ENCODE measurements at places on chromosomes 2 and 18. TPM values are rescaled to one million over a fixed set of nuclear protein-coding genes. Genes with fewer than 3 reads are reported as not detected.

IL1F10 gene
- total RNA-seq: not detected

INHA gene
- not detected for total RNA-seq

OTOF gene
- total RNA-seq: not detected

PLA2R1 gene
- not detected for total RNA-seq

ZNF892 gene
- total RNA-seq: 7.2 TPM

GBX2 gene
- total RNA-seq: not detected

RAMP1 gene
- 24.8 TPM for total RNA-seq

PTPN2 gene
- total RNA-seq: 44.7 TPM

LPIN1 gene
- total RNA-seq: 38.5 TPM

FOSL2 gene
- 5.3 TPM for total RNA-seq

SLC5A7 gene
- not detected for total RNA-seq

FBXO41 gene
- 11.5 TPM for total RNA-seq

OBSL1 gene
- 46.6 TPM for total RNA-seq

GRCh38 chr18:34976899-34977837, 64.0 kb upstream of the MAPRE2 start:
- peak; percentile 68 for DNase-seq

- DNase-seq: no peak
Observed at GRCh38 chr18:10139783-10140410, 226.1 kb downstream of the VAPA start.

GRCh38 chr2:238728330-238729260, 119.3 kb upstream of the TWIST2 start:
- peak; percentile 72 for DNase-seq

DNA sequence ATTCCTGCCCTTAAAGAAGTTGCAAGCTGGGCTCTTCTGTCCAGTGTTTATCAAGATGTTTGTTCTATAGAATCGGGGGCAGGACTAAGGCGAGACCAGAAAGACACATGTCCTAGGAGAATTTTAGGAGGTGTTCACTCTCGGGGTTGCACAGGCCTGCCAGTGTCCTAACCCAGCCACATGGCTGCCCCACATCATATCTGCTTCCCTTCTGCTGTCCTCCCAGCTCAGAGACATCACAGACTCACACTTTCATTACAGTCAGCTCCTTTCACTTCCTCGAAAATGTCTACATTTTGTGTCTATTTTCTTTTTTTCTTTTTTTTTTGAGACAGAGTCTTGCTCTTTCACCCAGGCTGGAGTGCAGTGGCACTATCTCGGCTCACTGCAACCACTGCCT, 10.7 kb upstream of the MRO start:
- no peak for DNase-seq

DNA sequence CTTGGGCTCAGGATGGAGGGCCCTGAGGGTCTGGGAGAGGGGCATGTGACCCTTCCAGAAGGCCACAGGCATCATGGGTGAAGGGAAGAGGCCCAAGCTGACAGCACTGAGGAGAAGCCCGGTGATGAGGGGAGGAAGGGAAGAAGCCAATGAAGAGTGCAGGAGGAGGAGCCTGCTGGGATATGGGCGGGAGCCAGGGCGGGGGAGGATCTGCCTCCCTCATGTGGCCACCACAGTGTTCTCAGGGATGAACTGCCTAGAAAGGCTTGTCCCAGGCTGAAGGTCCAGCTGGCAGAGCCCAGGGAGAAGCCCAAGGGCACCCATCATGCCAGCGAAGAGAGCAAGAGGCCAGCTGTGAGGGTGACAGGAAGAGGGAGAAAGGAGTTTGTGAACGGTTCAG, 24.6 kb upstream of the PLB1 start:
- DNase-seq: no peak

DNA sequence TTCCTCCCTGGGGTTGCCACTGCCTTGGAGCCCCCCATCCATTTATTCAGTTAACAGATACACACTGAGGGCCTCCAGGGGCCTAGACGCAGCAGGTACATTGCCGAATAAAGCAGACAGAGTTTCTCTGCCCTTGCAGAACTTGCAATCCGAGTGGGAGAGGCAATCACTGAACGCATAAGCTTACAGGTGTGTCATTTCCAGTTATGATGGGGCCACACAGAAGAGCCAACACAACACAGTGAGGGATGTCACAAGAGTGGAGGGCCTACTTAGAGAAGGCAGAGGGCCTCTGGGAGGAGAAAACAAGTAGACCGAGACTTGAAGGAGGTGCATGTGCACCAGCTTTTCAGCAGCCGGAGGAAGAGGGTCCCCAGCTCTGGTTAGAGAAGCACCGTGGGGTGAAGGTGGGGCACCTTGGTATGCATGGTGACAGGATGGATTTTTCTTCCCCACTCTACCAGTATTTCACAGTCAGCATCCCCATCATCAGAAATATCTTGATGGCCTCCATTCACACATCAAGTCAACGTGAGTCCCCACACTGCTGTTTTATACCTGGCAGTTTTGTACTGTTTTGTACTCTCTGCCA, 150.9 kb downstream of the SMAD7 start:
- no peak for DNase-seq

- DNase-seq: peak; percentile 30
Observed at GRCh38 chr2:85755122-85756027, 1.6 kb downstream of the ATOH8 start.

GRCh38 chr2:70745276-70745825, 22.6 kb downstream of the ADD2 start:
- DNase-seq: no peak

- DNase-seq: peak; percentile 12
Observed at GRCh38 chr2:201466050-201466675, 14.6 kb downstream of the STRADB start.

- DNase-seq: peak; percentile 27
Observed at GRCh38 chr2:37896319-37896718, 28.8 kb upstream of the RMDN2 start.

DNA sequence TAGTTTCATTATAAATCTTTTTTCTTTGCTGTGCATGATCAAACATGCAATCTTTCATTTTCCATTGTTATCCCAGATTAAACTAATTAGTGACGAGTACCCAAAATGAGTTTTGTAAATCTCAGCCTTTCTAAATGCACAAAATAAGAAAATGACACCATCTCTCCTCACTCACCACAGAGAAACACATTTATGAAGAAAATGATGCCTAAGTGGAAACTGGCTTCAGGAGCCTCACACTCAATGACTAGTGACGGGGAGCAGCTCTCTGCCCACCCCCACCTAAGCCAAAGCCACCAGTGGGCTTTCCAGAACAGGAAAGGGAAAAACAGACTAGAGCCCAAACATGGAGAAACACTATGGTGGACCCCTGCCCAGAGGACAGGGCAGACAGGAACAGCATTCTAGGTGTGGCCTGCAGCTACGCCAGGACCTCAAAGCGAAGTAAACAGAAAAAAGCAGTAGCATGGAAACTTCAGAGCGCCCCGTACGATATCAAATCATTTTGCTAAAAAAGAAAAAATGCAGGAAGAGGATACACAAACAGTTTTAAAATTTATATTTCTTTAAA, 113.5 kb downstream of the RBMS1 start:
- DNase-seq: no peak

- no peak for DNase-seq
Observed at GRCh38 chr18:3466872-3467271, 16.9 kb downstream of the TGIF1 start.

DNA sequence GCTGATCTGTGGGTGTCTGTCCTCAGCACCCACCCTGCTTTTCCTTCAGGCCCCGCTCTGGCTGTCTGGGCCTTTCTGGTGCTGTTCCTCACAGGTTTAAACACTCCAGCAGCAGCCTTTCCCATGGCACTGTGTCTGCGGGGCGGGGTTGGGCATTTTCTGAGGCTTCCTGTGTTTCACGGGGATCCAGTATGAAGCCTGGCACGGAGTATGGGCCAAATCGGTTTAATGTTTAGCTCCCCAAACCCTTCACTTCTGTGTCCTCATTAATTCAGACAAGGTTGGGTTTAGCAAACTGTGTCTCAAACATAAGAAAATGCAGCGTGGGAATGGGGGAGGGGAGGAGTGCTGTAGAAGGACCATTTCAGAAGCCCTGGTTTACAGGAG, 44.9 kb downstream of the HPCAL1 start:
- DNase-seq: no peak

DNA sequence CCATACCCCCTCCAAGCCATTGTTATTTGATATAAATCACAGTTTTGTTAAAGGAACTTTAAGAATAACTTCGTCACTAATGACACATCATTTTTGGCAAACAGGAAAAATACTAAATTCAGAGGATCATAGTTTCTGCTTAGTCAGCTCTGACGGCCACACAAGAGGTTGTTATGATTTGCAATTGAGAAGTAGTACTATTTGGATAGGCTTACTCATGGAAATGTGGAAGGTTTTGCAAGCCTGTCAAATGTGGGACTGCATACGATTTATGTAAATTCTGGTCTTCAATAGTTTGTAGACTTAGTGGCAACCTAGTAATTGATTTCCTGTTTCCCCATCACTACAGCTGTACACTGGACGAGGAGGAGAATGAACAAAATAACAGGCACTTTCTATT, 108.1 kb downstream of the ARHGEF33 start:
- DNase-seq: peak; percentile 86

DNA sequence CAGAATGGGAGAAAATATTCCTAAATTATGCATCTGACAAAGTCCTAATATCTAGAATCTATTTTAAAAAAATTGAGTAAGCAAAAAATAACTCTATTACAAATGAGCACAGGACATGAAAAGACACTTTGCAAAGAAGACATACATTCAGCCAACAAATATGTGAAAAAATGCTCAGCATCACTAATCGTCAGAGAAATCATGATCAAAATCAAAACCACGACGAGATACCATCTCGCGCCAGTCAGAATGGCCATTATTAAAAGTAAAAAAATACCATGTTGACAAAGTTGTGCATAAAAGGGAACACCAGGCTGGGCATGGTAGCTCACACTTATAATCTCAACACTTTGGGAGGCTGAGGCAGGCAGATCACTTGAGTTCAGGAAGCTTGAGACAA, 63.5 kb downstream of the EVA1A start:
- no peak for DNase-seq

- DNase-seq: no peak
Observed at GRCh38 chr18:73579698-73580097, 567.9 kb downstream of the FBXO15 start.

DNA sequence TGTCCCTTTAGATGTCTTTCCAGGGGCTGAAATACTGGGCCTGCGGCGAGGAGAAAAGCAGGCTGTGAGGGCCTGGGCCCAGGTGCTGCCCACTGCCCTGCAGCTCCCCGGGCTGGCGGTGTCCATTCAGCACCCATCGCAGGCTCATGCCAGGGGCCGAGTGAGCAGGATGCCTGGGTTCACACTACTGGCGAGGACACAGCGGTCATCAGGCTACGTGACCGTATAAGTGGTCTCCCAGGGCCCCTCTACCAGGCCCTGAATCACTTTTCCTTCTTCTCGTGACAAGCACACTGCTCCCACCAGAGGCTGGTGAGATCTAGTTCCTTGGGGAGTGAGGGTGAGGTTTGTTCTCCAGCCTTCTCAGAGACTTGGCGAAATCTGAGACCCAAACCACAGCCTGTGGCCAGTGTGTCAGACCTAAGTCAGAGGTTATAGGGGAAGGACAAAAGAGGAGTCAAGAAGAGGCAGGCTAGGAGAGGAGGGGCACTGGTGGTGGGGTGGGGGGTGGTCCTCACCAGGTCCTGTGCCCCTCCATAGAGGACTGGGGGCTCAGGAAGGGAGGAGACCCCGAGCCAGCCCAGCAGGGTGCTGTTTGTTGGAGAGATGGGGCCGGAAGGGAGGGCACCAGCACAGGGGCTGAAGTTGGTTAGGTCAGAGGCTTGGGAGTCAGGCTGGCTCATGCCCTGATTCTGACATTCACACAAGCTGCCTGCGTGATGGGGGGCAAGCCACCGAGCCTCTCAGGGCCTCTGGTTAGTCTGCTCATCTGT, 6.6 kb upstream of the SEMA4C start:
- no peak for DNase-seq

GRCh38 chr2:117980783-117981676, 32.8 kb downstream of the CCDC93 start:
- DNase-seq: peak; percentile 61

GRCh38 chr2:31748041-31748440, 167.3 kb upstream of the SRD5A2 start:
- no peak for DNase-seq
